ENCODE measurements at places on chromosomes 7 and 10. TPM values are rescaled to one million over a fixed set of nuclear protein-coding genes. Genes with fewer than 3 reads are reported as not detected.

- DNase-seq, result no peak
Measured at GRCh38 chr7:44472843-44473242, 17.6 kb downstream of the NUDCD3 start.

GRCh38 chr7:107203607-107204006 is 34.8 kb downstream of the HBP1 start:
- no peak for DNase-seq

DNA sequence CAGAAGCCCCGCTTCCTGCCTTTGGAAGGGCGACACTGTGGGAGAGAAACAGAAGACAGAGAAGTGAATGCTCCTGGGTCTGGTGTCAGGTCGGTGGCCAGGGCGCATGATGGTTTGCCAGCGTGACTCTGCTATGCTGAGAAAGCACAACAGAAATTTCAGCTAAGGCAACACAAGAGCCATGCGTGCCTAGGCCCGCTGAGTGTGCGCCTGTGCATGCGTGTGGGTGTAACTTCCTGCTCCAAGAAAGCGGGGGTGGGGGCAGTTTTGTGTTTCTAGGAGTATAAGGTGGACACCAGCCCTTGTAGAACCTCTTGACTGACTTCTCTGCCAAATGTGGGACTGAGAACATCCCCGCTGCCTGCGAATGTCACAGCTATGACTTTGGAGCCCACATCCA is 6.2 kb downstream of the IGFBP3 start:
- no peak for DNase-seq

DNA sequence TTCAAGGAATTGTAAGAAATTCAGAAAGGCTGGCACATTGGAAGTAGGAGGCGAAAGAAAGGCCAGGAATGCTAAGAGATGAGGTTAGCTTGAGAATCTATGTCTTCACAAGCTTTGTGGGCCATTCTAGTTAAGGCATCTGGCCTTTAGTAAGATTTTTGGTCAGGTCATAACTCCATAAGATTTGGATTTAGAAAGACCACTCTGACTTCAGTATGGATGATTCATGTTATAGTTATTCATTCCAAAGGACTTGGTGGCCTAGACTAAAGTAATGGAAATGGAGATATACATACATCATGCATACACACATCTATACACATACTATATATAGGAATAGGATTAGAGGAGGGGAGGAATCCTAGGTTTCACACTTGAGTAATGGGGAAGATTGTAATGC is 77.5 kb downstream of the SEPTIN7 start:
- DNase-seq, result no peak

- DNase-seq, result no peak
Measured at GRCh38 chr7:24864214-24864817, 107.1 kb upstream of the GSDME start.

- no peak for DNase-seq
Measured at GRCh38 chr10:5399332-5399731, 5.3 kb downstream of the TUBAL3 start.

DNA sequence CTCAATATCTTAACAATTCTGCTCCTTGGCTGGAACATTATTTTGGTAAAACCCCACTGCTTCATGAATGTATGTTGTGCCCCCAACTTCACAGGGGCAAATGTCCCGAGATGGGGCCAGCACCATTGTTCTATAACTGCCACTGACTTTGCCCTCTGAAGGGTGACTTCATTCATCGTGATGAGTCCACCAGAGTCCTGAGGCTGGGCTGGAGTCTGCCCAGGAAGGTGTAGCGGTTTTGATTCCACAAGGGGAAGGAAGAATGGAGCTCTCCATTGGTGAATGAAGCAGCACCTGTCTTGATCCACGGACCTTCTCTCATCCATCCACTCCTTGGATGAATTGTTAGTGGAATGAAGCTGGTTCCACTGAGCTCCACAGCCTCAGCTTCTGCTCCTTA is 18.4 kb downstream of the AKR1B1 start:
- no peak for DNase-seq

DNA sequence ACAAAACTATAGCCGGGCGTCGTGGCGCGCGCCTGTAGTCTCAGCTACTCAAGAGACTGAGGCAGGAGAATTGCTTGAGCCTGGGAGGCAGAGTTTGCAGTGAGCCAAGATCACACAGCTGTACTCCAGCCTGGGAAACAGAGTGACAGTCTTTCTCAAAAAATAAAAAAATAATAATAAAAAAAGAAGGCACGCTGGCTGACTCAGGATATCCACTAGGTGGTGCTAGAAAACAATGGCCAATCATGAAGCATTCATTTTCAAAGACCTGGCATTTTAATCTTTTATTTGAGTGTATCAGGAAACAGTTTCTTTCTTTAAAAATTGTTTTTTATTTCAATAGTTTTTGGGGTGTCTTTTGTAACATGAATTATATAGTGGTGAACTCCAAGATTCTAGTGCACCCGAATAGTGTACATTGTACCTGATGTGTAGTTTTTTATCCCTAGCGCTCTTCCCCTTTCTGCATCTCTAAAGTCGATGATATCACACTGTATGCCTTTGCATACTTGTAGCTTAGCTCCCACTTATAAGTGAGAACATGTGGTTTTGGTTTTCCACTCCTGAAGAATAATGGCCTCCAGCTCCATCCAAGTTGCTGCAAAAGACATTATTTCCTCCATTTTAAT is 88.6 kb downstream of the LYZL1 start:
- DNase-seq, result no peak

- no peak for DNase-seq
Measured at GRCh38 chr7:1817061-1817712, 147.1 kb downstream of the ELFN1 start.

GRCh38 chr7:18702071-18702829 is 206.7 kb downstream of the HDAC9 start:
- no peak for DNase-seq

DNA sequence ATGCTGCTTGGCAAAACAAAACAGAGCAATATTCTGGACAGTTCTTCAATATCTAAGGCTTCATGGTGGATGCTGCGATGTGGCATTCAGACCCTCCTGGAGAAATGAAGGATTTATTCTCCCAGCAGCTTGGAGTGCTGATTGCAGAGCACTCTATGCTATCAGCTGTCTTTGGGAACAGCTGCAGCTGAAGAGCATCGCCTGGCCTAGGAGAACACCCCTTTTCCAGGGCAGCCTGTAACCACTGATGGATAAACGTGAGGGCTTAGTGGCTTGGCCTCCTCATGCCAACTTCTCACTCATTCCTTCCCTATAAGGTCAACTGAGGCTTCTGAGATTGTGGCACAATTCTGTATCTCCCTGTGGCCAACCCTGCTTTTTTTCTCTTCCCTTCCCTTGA is 638.1 kb upstream of the CNTNAP2 start:
- DNase-seq, result peak; percentile 64

- DNase-seq, result no peak
Measured at GRCh38 chr10:104359811-104360210, 6.2 kb downstream of the CFAP58 start.

DNA sequence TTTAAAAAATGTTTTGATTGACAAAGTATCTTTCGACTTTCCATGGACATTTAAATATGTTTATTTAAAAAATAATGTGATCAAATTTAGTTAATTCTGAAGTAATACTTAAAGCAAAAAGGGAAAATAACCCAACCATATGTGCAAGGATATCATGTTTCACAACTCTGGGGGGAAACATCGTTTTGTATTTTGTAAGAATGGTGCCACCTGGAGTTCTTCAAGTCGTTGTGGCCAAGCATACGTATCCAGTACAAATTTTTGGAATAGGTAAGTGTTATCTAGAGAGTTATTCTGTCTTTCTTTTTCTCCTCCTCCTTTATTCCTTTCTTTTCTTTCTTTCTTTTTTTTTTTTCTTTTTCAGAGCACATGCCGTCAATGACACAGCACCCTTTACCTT is 176.2 kb upstream of the CSTF2T start:
- DNase-seq, result peak; percentile 16

The GSTO2 gene
- 0.08 TPM for total RNA-seq

The MNX1 gene
- total RNA-seq, result 3.7 TPM

The CYP3A7 gene
- not detected for total RNA-seq
